ENCODE measurements at places on chromosomes 4 and X.
A peak's percentile ranks its signal among the peaks of the same experiment; 100 is the strongest.

DNA sequence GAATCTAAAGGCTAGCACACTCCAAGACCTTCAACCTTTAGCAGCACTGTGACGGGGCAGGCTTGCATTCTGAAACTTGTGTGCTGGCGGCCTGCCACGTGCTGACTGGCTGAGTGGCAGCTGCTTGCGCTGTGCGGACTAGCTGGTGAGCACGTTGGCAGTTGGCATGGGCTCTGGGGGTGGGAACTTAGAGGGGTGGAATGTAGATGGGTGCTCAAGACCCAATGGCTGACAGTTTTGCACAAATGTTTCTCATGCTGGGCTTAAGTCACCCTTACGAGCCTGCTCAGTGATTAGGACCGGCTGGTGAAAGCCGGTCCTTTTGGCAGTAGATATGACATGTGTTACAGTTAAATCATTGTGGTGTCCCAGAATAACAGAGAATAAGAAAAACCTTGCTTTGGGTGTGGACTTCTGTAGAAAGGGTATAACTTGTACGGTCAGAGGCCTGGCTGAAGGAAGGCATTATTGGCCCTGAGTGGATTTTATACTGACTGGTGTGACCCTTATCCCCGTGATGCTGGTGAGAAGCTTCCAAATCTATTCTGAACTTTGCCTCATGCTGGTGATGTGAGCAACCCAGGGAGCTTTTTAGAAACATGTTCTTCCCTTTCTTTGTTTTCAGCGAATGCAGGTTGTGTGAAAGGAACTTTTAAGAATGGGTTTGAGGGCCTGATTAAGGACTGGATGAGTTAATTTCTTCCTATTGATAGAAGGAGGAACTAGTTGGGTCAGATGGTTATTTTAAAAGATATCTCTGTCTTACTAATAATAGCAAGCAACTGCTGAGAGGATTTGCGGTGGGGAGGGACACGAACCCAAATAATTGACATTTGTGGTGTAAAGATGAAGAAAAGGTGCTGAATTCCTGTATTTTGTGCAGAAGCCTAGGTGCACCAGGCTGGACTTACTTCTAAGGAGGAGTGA, 107.4 kb upstream of the SLC4A4 start:
- DNase-seq = peak; percentile 71
- H3K4me1 ChIP-seq = no peaks in the 10 kb centered on the region
- no peaks in the 10 kb centered on the region for H3K36me3 ChIP-seq
- H3K27me3 ChIP-seq = no peaks in the 10 kb centered on the region

GRCh38 chr4:77465271-77465670, 140.3 kb upstream of the CXCL13 start:
- no peaks in the 10 kb centered on the region for H3K36me3 ChIP-seq
- no peaks in the 10 kb centered on the region for H3K27me3 ChIP-seq
- no peaks in the 10 kb centered on the region for H3K4me1 ChIP-seq
- no peak overlapping the region for H3K27ac ChIP-seq
- peak; percentile 66 for DNase-seq
- no peak overlapping the region for H3K4me3 ChIP-seq

DNA sequence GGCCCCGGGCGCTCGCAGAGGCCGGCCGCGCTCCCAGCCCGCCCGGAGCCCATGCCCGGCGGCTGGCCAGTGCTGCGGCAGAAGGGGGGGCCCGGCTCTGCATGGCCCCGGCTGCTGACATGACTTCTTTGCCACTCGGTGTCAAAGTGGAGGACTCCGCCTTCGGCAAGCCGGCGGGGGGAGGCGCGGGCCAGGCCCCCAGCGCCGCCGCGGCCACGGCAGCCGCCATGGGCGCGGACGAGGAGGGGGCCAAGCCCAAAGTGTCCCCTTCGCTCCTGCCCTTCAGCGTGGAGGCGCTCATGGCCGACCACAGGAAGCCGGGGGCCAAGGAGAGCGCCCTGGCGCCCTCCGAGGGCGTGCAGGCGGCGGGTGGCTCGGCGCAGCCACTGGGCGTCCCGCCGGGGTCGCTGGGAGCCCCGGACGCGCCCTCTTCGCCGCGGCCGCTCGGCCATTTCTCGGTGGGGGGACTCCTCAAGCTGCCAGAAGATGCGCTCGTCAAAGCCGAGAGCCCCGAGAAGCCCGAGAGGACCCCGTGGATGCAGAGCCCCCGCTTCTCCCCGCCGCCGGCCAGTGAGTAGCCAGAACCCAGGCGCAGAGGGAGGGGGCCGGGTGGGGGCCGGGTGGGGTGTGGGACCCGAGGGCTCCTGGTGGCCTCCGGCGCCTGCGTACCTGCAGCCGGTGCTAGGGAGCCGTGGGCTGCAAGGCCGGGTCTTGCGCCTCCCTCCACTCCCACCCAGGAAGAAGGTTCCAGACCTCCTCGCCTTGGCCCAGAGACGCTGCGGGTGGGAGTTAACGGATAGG, 534 bp downstream of the MSX1 start:
- no peak overlapping the region for H3K27ac ChIP-seq
- no peaks in the 10 kb centered on the region for H3K36me3 ChIP-seq
- H3K4me3 ChIP-seq = peak overlapping the region; percentile 68
- peaks cover 10% of the 10 kb centered on the region for H3K27me3 ChIP-seq
- peaks cover 21% of the 10 kb centered on the region for H3K4me1 ChIP-seq
- DNase-seq = no peak

DNA sequence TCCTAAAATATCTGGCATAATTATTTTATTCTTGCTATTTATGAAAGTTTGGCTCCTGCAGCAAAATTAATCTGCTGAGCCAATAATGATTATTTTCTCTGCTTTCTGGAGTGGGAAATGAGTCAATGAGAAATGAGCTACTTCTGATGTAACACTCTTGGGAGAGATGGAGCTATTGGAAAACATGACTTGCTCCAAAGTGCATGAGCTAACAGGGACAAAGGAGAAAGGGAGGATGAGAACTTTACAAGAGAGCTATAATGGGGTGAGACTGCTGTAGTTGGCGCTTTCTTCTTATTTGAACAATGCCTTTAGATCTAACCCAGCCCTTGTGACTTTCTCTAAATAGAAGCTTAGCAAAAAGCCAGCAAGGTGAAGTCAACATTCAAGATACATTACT, 615.1 kb downstream of the ANKRD50 start:
- no peaks in the 10 kb centered on the region for H3K36me3 ChIP-seq
- H3K4me1 ChIP-seq = no peaks in the 10 kb centered on the region
- H3K27me3 ChIP-seq = no peaks in the 10 kb centered on the region
- H3K27ac ChIP-seq = no peak overlapping the region

DNA sequence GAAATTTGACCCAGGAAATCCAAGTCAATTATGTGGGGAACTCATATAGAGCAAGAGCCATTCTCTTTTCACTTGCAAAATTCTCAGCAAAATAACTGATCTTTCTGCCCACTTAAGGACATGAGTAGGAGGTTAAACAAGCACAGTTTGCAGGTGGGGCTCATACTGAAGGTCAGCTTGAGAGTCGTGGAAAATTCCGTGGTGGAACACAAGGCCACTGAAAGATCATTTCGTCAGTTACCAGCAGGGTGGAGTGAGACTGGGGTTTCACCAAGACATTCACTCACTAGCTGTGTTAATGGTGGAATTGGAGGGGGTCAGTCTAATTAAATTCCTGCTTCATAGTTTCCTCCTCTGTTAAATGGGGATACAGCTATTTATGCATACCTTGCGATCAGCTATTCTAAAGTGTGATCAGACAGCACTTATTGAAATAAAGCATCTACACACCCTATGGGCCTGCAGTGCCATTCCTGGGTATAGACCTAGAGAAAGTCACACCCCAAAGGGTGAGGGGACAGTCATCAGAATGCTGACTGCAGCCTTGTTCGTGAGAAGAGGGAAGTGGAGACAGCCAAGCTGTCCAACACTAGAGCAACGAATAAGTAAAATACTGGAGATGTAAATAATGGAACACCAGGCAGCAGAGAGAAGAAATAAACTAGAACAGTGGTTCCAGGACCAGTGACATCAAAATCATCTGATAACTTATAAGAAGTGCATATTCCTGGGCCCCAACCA, 42.7 kb upstream of the CLNK start:
- DNase-seq = peak; percentile 20
- H3K27me3 ChIP-seq = no peaks in the 10 kb centered on the region
- H3K27ac ChIP-seq = peak overlapping the region; percentile 30
- H3K36me3 ChIP-seq = no peaks in the 10 kb centered on the region
- H3K4me1 ChIP-seq = peaks cover 4% of the 10 kb centered on the region

DNA sequence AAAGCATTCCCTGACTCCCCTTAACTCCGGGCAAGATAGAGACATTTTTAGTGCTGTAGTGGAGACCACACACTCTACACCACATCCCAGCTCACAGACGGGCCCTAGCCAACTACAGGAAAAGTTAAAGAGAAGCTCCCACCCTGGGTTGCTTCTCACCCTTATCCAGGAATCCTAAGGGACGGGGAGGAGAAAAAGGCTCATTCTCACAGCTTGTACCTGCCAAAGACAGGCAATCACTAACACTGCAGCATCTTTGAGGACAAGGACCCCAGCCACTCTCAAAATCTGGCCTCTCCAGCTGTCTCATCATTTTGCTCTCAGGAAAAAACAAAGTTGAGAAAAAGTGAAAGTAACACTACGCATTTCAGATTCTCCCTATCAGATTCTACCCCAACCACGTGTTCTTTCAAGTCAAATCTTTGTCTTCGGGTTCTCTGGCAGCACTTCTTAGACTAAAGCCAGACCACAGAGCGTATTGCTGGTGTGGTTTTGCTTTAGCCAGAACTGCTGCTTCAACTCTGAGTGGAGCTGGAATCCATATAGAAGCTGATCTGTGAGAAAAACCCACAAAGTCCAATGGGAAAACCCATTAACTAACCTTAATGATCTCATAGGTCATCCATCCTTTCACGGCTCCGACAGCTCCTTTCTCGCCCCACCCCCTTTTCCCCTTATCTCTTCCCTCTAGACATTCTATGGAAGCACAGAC, 605.9 kb upstream of the DIPK2B start:
- no peak for DNase-seq
- no peaks in the 10 kb centered on the region for H3K27me3 ChIP-seq
- no peaks in the 10 kb centered on the region for H3K36me3 ChIP-seq
- peak overlapping the region; percentile 7 for H3K27ac ChIP-seq
- H3K4me3 ChIP-seq = no peak overlapping the region
- no peaks in the 10 kb centered on the region for H3K4me1 ChIP-seq

DNA sequence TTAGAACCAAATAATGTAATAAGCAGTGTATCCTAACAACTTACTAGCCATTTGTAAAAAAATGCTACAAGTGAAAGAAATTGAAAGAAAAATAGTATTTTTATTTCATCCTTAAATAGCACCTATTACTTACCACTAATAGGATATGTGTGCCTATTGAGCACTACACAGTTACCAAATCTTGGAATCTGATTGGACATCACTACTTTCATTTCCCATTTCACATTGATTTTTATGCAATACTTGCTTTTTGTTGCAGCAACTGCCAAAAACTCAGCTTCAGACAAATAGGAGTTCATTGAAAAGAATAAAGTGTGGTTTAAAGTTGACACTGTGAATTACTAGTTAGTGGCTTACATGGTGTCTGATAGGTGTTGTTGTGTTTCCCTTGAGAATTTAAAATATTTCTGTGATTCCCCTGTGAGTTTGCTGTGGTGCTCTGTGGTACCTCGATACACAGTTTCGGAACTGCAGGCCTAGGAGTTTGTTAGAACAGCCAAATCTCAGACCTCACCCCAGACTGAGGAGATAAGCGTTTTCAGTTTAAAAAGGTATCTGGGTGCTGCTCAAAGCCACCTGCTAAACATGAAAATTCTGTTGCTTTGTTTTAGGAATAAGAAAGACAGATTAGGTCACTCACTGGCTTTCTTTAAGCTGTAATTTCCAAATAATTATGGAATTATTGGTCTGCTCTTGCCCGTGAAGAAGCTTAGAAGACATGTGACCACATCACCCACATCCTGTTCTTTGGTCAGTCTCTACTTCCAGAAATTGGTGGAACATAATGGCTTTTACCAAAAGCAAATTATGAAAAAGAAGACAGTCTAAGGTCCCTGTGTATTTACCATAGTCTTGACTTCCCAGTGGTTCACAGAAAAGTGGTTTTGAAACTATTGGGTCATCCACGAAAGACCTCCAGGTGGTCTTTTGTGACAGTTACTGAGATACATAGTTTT, 97.8 kb downstream of the SYTL5 start:
- H3K36me3 ChIP-seq = no peaks in the 10 kb centered on the region
- no peaks in the 10 kb centered on the region for H3K4me1 ChIP-seq
- H3K27ac ChIP-seq = no peak overlapping the region
- H3K27me3 ChIP-seq = no peaks in the 10 kb centered on the region
- no peak for DNase-seq

GRCh38 chrX:69323786-69324720, 158.8 kb upstream of the PJA1 start:
- H3K36me3 ChIP-seq = no peaks in the 10 kb centered on the region
- no peak overlapping the region for H3K27ac ChIP-seq
- H3K4me1 ChIP-seq = no peaks in the 10 kb centered on the region
- no peak for DNase-seq
- H3K4me3 ChIP-seq = no peak overlapping the region

- no peaks in the 10 kb centered on the region for H3K27me3 ChIP-seq
- DNase-seq = no peak
- H3K4me1 ChIP-seq = no peaks in the 10 kb centered on the region
- no peak overlapping the region for H3K4me3 ChIP-seq
- no peaks in the 10 kb centered on the region for H3K36me3 ChIP-seq
These were observed 469.2 kb upstream of the DIPK2B start for GRCh38 chrX:45669715-45670340.

DNA sequence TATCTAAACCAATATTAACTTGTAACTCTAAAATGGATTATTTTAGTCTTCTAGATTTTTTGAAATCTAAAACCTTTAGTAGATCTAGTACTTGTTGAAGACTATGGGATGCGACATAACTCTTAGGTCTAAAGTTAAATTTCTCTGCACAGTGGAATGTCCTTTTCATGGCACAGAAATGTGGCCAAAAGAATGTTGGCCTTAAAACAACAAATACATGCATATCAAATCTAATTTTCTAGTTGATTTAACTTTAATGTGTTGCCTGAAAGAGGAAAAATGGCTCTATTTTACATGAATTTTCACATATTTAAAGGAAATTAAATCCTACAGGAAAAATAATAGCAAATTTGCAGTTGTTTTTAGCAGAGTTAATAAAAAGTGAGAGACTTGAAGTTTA, 30.3 kb downstream of the NFKB1 start:
- H3K27ac ChIP-seq = no peak overlapping the region
- DNase-seq = no peak
- H3K4me3 ChIP-seq = no peak overlapping the region
- H3K36me3 ChIP-seq = no peaks in the 10 kb centered on the region
- H3K4me1 ChIP-seq = no peaks in the 10 kb centered on the region
- H3K27me3 ChIP-seq = no peaks in the 10 kb centered on the region

DNA sequence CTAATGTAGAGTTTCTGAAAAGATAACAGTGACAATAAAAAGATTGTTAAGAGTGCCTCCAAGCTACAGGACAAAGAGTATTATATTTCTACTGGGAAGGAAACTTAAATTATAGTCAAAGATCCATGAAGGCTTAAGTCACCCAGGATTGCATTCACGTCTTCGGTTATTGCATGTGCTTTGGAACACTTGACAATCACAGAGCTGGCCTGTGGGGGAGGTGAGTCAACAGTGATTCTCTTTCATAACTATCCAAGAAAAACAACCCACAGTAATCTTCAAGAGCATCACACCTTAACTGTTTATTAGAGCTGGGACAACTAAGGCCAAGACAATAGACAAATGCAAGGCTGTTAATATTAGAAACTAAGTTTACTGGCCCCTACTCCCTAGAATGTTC, 40.3 kb downstream of the PDGFC start:
- H3K27ac ChIP-seq = no peak overlapping the region
- no peak overlapping the region for H3K4me3 ChIP-seq
- no peaks in the 10 kb centered on the region for H3K27me3 ChIP-seq
- H3K36me3 ChIP-seq = no peaks in the 10 kb centered on the region

GRCh38 chrX:70033348-70034051, 16.2 kb downstream of the AWAT2 start:
- H3K36me3 ChIP-seq = no peaks in the 10 kb centered on the region
- H3K4me3 ChIP-seq = no peak overlapping the region
- H3K27ac ChIP-seq = no peak overlapping the region
- no peaks in the 10 kb centered on the region for H3K27me3 ChIP-seq
- H3K4me1 ChIP-seq = no peaks in the 10 kb centered on the region
- peak; percentile 51 for DNase-seq
